ENCODE measurements at places on chromosomes 13 and 19.

- DNase-seq: no peak
Observed at GRCh38 chr19:41339936-41340335, 13.8 kb downstream of the TGFB1 start.

DNA sequence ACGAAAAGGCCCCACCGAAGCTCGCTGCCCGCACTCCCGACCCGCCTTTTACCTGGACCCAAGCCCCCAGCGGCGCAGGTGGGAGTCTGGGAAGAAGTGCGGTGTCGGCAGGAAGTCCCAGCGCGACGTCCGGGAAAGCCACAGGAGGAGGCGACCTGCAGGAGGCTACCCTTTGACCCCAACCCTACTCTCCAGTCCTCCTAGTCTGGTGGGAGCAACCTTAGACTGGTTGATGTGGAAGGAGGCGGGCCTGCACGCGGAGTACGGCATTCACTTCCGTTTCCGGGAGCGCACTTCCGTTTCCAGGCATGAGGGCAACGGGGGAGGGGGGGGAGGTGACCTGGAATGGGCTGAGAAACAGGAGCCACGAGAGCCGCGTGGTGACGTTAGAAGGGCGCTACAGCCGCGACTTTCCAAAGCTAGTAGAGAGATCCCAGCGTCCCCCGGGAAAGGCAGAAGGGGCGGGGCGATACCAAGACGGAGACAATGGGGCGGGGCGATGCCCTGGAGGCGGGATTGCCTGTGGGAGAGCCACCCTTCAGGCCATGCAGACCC is 28.5 kb downstream of the ZNF266 start:
- peak; percentile 69 for DNase-seq

GRCh38 chr19:19078801-19079200 is 15.0 kb downstream of the SLC25A42 start:
- DNase-seq: no peak

GRCh38 chr19:44280916-44281315 is 21.2 kb downstream of the ZNF233 start:
- DNase-seq: no peak

- DNase-seq: no peak
Observed at GRCh38 chr13:40232311-40233040, 434.0 kb downstream of the FOXO1 start.

- DNase-seq: no peak
Observed at GRCh38 chr19:56885173-56885985, 44.9 kb upstream of the PEG3 start.

GRCh38 chr13:110108348-110109139 is 198.4 kb downstream of the COL4A1 start:
- DNase-seq: no peak

DNA sequence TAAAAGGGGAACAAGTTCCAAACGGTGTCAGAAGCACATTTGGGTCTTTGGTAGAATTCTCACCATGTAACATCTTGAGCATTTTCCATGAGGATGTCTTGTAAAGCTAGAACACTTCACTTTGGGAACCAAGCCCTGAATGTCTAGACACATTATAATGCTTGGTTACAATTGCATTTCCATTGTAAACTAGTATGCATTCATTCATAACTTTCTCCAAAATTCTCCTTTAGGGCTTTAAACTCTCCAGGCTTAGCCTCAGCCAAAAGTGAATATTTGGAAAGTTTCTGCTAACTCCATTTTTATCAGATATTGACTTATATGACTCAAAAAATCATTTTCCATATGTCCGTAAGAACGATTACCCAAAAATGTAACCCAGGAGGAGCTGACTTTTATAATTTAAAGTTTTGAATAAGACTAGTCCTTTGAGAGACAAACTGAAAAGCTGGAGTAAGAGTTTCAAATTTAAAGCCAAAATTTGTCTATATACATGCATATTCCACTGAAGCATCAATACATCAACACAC is 1170.4 kb downstream of the EFNB2 start:
- DNase-seq: no peak

DNA sequence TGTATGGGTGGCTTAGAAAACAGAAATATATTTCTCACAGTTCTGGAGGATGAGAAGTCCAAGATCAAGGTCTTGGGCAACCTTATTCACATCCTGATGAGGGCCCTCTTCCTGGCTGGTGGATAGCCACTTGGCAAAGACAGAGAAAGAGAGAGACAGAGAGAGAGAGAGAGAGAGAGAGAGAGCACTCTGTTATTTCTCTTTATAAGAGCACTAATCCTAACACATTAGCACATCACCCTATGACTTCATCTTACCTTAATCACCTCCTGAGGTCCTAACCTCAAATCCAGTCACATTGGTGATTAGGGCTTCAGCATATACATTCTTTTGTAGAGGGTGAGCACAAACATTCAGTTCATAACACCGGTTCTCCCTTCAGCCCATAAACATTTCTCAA is 430.3 kb downstream of the EFNB2 start:
- DNase-seq: no peak

DNA sequence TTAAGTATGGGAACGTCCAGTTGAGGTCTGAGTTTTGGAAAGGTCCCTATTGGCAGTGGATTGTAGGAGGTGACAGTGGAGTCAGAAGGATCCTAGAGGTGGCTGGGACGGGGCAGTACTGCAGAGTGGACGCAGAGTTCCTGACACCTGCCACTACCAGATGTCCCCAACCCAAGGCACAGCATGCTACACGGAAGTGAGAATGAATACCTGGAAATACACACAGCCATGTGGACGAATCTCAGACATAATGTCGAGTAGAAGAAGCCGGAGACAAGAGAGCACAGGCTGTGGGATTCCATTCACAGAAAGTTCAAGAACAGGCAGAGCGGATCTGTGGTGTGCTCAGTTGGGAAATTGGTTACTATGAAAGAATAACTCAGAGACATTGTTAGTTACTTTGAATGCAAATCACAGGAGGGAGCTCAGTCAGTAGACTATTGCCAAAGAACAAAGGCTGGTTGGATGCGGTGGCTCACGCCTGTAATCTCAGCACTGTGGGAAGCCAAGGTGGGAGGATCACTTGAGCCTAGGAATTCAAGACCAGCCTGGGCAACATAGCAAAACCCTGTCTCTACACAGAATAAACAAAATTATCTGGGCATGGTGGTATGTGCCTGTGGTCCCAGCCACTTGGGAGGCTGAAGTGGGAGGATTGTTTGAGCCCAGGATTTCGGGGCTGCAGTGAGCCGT is 37.4 kb downstream of the RYR1 start:
- no peak for DNase-seq

DNA sequence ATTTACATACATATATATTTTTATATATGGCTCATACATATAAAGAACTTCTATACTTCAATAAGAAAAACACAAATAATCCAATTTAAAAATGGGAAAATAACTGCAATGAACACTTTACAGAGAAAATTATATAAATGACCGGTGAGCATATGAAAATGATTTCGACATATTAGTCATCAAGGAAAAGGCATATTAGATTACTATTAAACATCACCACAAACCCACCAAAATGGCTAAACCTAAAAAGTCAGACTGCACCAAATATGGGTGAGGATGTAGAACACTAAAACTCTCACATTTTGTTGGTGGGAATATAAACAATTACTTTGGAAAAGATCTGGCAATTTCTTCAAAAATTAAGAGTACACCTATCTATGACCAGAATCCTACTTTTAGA is 316.2 kb downstream of the ENOX1 start:
- no peak for DNase-seq

GRCh38 chr13:50283017-50283416 is 267.8 kb downstream of the KCNRG start:
- DNase-seq: no peak

- no peak for DNase-seq
Observed at GRCh38 chr13:112804374-112804773, 114.5 kb downstream of the ATP11A start.

- no peak for DNase-seq
Observed at GRCh38 chr19:46736531-46737297, 9.1 kb upstream of the FKRP start.

DNA sequence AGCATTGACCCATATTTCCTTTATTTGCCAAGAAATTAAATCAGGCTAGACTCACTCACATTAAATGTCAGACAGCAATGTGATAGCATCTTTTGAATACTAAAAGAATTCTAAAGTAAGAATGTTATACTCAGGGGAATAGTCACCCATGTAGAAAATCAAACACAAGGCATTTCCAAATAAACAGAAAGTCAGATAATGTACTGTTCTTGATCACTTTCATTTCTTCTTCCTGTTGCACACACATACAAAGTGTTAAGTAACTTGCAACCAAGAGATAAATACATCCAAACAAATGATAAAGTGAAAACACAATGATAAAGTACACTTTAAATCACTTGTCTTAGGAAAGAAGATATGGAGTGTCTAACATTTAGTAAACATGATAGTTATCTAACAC is 1366.6 kb upstream of the MIR17HG start:
- no peak for DNase-seq

GRCh38 chr13:96982672-96983071 is 11.6 kb downstream of the OXGR1 start:
- no peak for DNase-seq

- no peak for DNase-seq
Observed at GRCh38 chr13:112744168-112745021, 54.6 kb downstream of the ATP11A start.

DNA sequence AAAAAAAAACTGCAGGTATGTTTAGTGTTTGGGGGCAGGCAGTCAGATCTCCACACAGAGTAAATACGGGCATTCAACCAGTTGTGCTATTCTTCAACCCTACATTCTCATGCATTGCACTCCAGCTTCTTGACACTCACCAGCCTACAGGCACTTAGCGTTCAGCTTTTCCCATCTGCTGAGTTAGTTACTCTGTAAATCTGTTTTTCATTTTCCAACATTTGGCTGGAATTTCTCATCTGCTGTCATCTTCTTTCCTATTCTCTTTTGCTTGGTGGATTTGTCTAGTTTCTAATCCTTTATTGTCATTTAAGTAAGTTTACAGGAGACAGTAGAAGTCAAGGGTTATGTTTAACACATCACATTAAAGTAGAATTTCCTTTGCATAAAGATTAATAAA is 1318.9 kb downstream of the OLFM4 start:
- DNase-seq: no peak

- no peak for DNase-seq
Observed at GRCh38 chr13:49235856-49236431, 11.8 kb upstream of the CDADC1 start.

DNA sequence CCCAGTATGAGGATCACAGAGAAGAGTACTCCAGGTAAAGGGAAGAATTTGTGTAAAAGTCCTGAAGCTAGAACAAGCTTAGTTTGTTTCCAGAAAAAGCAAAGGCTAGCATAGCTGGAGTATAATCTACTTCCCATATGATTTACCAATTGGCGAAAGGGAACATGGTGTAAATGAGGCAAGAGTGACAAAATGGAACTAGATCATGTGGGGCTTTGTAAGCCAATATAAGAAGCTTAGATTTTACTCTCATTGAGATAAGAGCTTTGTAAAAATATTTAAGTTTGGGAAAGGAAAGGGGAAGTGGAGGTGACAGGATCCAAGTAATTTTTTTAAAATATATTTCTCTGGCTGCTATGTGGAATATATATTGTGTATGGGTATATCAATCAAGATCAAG is 234.9 kb downstream of the KCTD12 start:
- no peak for DNase-seq

- no peak for DNase-seq
Observed at GRCh38 chr19:40642757-40643305, 41.7 kb downstream of the LTBP4 start.

- DNase-seq: no peak
Observed at GRCh38 chr13:24834902-24835510, 71.0 kb downstream of the RNF17 start.

DNA sequence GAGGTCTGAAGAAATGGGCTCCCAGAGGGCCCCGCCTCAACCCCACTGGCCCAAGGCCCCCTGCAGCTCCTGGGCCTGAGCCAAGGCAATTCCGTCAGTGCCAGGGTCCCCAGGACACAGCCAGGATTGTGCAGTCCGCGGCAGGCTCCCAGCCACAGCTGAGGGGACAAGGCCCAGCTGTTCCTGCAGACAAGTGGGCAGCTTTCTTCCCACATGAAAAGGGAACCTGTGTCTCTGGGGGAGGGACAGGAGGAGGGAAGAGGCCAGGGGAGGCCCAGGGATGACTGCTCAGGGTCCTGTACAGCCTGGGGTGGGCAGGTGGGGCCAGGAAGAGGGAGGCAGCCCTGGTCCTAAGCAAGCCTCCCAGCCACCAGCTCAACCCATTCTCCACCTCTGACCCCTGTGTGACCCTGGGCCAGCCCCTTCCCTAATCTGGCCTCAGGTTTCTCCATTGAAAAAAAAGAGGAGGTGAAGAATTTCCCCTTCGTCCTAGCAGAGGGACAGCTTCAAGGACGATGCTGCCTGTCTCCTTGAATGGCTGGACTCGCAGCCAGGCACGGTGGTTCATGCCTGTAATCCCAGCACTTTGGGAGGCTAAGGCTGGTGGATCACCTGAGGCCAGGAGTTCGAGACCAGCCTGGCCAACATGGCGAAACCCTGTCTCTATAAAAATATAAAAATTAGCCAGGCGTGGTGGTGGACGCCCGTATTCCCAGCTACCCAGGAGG is 20.5 kb upstream of the VSTM2B start:
- DNase-seq: no peak

GRCh38 chr13:64959276-64959675 is 2270.9 kb downstream of the PCDH9 start:
- no peak for DNase-seq

- no peak for DNase-seq
Observed at GRCh38 chr19:10858204-10858828, 10.1 kb downstream of the C19orf38 start.

- DNase-seq: no peak
Observed at GRCh38 chr13:107534548-107534947, 680.8 kb downstream of the LIG4 start.

GRCh38 chr19:29714371-29714952 is 599 bp downstream of the C19orf12 start:
- no peak for DNase-seq

DNA sequence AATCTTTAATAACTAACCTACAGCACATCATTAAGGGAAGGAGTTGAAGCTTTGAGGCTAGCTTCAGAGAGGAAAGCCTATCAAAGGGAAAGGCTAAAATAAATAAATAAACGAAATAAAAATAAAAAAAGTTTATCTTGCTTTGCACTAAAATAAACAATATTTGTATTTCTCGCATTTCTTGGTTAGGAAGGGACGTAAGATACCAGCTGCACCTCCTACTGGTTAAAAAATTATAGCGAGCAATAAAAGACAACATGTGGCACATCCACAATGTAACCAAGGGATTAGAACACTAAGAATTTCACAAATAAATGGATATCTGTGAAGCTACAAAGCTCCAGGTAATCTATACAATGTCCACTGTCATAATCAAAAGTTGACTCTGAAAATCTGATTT is 194.5 kb downstream of the DACH1 start:
- DNase-seq: no peak

GRCh38 chr13:112653071-112653470 is 36.8 kb upstream of the ATP11A start:
- no peak for DNase-seq
